Midbrain (tissue), 1 donor: ENCODE measurements at places on chromosomes 13 and 19.

GRCh38 chr19:48244281-48244680 is 11.4 kb downstream of the CARD8 start:
- DNase-seq, result no peak

DNA sequence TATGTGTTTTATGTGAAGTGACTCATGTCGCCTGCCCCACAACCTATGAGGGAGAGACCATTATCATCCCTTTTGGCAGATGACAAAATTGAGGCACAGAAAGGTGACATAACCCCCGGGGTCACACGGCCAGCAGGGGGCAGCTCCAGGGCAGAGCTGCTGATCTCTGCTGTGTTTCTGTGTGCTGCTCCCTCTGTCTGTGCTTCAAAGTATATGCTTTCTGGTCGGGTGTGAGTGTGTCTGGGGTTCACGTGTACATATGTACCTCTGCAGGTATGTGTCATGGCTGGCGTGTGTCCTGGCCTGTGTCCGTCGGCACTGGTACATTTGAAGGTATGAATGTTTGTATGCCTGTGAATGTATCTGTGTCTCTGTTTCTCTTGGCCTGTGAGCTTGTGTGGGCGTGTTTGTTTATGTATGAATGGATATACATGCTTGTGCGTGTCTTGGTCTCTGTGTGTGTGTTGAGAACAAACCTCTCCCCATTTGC is 7.1 kb downstream of the LIPE start:
- peak; percentile 37 for DNase-seq

DNA sequence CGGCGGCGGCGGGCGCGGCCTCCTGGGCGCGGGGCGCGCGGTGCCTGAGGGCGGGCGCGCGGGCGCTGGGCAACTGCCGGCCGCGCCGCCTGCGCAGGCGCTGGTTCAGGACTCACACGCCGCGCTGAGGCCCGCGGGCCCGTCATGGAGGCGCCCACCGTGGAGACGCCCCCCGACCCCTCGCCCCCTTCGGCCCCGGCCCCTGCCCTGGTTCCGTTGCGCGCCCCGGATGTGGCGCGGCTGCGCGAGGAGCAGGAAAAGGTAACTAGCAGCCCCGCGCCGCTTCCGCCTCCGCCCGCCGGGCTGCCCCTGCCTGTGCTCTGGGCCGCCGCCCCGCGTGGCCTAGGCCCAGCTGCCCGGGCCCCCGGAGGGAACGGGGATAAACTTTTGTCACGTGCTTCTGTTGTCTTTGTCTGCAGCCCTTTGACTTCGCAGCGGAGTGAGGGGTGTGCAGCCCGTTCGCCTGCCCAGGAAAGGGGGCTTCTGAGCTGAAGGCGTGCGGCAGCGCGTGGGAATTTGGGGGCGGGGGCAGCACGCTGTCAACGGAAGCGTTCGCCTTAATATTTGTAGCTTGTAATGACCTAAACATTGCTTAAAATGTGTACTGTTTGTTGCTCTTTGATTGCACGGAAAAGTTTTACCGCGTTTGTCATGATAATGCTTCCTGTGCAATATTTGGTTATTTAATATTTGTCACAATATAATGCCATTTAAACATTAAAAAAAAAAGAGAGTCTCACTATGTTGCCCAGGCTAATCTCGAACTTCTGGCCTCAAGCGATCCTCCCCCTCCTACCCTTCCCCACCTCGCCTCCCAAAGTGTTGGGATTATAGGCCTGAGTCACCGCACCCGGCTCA is 594 bp downstream of the URI1 start:
- peak; percentile 68 for DNase-seq

GRCh38 chr19:16849168-16849567 is 20.0 kb downstream of the SIN3B start:
- DNase-seq, result no peak

DNA sequence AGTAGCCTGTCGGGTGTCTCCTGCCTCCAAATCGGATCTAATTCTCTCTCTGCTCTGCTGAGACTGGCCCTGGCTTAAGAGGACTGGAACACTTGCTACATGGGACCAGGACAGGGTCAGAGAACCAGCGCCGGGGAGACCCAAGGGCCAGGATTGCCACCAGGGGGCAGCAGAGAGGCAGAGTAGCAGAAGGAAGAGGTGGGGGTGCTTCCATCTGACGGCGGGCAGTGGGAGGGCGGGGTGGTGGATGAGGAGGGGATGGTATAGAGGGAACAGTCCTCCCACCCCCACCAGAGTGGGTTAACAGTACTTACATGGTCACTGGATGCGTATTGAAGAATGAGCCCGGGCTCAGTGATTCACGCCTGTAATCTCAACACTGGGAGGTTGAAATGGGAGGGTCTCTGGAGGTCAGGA is 11.9 kb downstream of the SELENOW start:
- DNase-seq, result peak; percentile 52
